ENCODE measurements at places on chromosomes 12 and 14.

DNA sequence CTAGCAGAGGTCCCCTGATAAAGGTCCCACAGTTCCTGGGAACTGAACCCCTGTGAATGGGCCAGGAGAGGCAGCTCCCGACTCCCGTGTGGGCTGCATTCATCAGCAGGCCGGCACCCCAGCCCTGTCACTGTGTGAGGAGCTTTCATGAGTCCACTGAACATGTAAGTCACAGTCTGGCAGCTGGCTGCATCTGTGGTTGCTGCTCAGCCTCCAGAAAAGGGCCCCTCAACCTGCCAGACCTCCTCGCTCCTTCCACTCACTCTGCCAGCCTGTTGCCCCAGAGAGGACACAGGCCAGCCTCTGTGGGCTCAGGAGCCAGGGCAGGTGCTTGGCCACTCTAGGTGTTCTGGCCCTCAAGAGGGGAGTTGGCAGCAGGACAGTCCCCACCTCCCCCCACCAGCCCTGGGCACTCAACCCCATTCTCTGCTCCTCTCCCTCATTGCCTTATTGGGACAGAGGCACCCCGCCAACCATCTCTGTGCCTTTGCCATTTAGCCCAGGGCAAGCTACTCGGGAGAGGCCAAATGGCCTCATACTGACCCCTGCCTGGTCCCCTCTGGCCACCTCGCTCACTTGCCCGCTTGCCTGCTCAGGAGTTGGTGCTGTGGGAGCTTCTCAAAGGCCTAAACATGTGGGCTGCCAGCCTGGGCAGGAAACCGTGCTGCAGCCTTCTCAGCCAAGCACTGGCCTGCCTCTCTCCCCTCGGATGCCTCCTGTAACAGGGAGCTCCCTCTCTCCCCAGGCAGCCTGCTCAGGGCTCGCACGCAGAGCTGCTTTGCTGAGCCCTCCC lies 1.9 kb downstream of the RTL1 start:
- DNase-seq: no peak

DNA sequence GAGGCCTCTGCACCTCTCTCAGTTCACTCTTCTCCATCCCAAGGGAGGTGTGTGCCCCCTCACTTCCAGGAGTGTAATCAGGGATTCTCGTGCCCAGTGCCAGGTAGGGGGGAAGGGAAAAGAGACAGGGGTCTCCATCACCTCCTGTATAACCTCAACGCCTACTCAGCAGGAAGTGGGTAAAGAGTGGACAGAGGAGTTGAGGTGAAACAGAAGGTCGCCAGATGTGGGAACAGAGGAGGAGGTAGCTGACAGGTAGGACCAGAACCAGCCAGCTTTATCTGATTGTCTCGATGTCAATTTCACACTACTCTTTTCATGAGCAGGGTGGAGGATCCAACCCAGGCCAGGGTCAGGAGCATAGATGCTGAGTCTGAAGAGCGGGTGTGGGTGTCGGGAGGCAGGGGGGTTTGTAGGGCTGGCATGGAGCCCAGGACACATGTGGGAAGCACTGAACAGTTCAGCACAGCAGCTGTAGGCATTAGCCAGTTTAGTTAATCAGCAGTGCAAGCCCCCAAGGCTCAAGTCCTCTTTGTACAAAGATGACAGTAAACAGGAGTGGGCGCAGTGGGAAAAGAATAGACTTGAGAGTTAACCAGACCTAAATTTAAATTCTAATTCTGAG lies 213.5 kb downstream of the PELI2 start:
- no peak for DNase-seq

GRCh38 chr12:128421375-128421774 lies 154.4 kb downstream of the TMEM132C start:
- no peak for DNase-seq

DNA sequence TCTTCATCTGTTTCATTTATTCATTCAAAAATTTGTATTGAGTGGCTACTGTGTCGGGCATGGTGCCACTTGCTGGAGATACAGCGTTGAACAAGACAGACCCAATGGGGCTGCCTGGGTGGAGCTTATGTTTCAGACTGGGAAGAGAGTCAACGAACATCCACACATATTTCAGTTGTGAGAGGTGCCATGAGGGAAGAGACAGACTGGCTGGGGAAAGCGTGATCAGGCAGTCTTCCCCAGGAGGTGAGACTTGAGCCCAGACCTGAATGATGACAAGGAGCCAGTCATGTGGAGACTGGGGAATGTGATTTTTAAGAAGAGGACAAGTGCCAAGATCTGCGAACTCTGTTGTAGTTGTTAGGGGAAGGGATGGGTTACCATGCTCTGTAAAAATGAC lies 12.2 kb downstream of the BICD1 start:
- DNase-seq: peak; percentile 8

Data from activated CD8-positive, alpha-beta T cell treated with anti-CD3 and anti-CD28 coated beads, Interleukin-2, amount 10 ng/mL, durations not matched to agents 7 days and 5 days (primary cell).